Esophagus squamous epithelium (tissue), 5 donors: ENCODE measurements at places on chromosomes 7 and 10. TPM values are rescaled to one million over a fixed set of nuclear protein-coding genes. Genes with fewer than 3 reads are reported as not detected.

- no peaks in the 10 kb centered on the region for H3K36me3 ChIP-seq
- no peaks in the 10 kb centered on the region for H3K4me1 ChIP-seq
- H3K27ac ChIP-seq: no peak overlapping the region
- no peak overlapping the region for H3K4me3 ChIP-seq
- H3K27me3 ChIP-seq: no peaks in the 10 kb centered on the region
- DNase-seq: no peak
Observed at GRCh38 chr7:136000288-136000913, 23.2 kb upstream of the MTPN start.

ZNF394 gene
- total RNA-seq: 23.0 TPM

GRCh38 chr10:122498521-122498920 is 37.2 kb downstream of the HTRA1 start:
- H3K36me3 ChIP-seq: no peaks in the 10 kb centered on the region
- H3K27ac ChIP-seq: peak overlapping the region; percentile 69
- peaks cover 13% of the 10 kb centered on the region for H3K4me1 ChIP-seq
- no peaks in the 10 kb centered on the region for H3K27me3 ChIP-seq
- H3K4me3 ChIP-seq: no peak overlapping the region

GRCh38 chr10:78653555-78653954 is 415.2 kb upstream of the ZMIZ1 start:
- DNase-seq: no peak
- H3K36me3 ChIP-seq: no peaks in the 10 kb centered on the region
- H3K27me3 ChIP-seq: peaks cover 37% of the 10 kb centered on the region

TUBAL3 gene
- not detected for total RNA-seq

GRCh38 chr7:129143724-129144094 is 798 bp upstream of the TSPAN33 start:
- peaks cover 9% of the 10 kb centered on the region for H3K4me1 ChIP-seq
- H3K4me3 ChIP-seq: no peak overlapping the region
- no peaks in the 10 kb centered on the region for H3K27me3 ChIP-seq
- DNase-seq: no peak

DNA sequence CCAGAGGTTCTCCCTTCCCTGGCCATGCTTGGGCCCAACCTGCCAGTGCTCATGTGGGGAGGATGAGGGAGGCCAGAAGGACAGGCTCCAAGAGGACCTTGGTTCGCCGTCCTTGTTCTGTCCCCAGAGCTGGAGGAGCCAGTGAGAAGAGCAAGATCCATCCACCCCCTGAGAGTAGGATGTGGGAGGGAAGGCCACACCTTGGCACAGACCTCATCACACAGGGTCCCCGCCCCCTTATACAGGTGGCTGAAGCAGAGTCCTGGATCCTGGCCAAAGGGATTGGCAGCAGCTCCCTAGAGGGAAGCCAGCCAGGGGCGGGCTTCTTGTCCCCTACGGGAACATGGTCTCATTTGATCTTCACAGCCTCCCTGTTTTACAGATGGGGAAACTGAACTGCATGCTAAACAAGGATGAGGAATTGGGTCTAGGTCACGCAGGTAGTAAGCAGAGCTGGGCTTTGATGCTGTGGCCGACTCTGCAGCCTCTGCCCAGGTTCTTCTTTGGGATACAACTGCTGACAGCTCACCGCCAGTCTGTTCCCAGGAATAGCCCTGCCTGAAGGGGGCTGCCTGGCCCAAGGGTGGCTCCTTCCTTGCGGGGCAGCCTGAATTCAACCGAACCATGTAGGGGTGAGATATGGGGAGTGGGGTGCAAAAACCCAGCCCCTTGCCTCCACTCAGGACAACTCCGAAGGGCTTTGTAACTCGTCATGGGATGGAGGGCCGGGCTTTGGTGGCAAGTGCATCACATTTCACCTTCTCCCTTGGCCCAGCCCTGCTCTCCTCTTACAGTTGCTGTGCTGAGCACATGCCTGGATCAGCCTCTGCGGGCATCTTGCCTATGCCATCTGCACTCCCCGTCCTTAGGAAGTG is 62.2 kb upstream of the KDM7A start:
- H3K27me3 ChIP-seq: no peaks in the 10 kb centered on the region
- H3K4me1 ChIP-seq: peaks cover 27% of the 10 kb centered on the region
- DNase-seq: no peak

CFTR gene
- total RNA-seq: 2.1 TPM

GPR15LG gene
- 304 TPM for total RNA-seq

GRCh38 chr7:157612664-157613561 is 276.1 kb downstream of the DNAJB6 start:
- H3K27me3 ChIP-seq: no peaks in the 10 kb centered on the region
- H3K4me1 ChIP-seq: peaks cover 31% of the 10 kb centered on the region
- H3K4me3 ChIP-seq: peak overlapping the region; percentile 24
- H3K36me3 ChIP-seq: no peaks in the 10 kb centered on the region

DNA sequence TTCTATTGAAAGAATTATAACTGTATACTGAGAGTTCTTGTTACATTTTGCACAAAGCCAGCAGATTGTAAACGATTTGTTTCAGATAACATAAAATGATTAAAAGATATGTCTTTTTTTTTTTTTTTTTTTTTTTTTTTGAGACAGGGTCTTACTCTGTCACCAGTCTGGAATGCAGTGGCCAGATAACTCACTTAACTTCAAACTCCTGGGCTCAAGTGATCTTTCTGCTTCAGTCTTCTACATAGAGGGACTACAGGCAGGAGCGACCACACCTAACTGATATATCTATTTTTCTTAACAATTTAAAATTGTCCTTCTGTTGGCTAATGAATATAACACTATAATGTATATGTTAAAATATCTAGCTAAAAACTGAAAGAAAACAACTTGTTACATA is 317.3 kb upstream of the CACNA2D1 start:
- H3K4me1 ChIP-seq: no peaks in the 10 kb centered on the region
- H3K4me3 ChIP-seq: no peak overlapping the region
- H3K27ac ChIP-seq: no peak overlapping the region
- H3K27me3 ChIP-seq: no peaks in the 10 kb centered on the region

- DNase-seq: no peak
- H3K27me3 ChIP-seq: no peaks in the 10 kb centered on the region
- H3K4me3 ChIP-seq: no peak overlapping the region
- H3K36me3 ChIP-seq: no peaks in the 10 kb centered on the region
- H3K4me1 ChIP-seq: peaks cover 34% of the 10 kb centered on the region
Observed at GRCh38 chr10:84391326-84391725, 62.9 kb downstream of the CCSER2 start.

GRCh38 chr10:103512591-103513379 is 19.3 kb downstream of the NEURL1 start:
- no peak for DNase-seq
- no peaks in the 10 kb centered on the region for H3K36me3 ChIP-seq
- H3K27me3 ChIP-seq: no peaks in the 10 kb centered on the region
- no peak overlapping the region for H3K4me3 ChIP-seq
- H3K4me1 ChIP-seq: peaks cover 12% of the 10 kb centered on the region

DEPP1 gene
- 2.5 TPM for total RNA-seq

FOXI2 gene
- total RNA-seq: 0.64 TPM

DNA sequence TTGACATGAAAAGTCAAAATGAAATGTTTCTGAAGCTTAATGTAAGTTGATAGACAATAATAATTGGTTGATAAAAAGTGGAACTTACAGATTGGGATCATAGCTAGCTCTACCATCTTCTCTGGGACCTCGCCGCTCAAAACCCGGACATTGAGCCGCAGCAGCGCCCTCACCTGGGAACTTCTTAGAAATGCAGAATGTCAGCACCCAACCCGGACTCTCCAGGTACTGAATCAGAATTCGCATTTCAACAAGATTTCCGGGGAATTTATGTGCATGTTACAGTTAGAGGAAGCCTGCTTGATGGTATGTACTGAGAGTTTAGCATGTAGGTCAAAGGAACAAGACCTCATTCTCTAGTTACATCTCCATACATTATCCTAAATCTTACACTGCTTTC is 36.7 kb upstream of the ABLIM1 start:
- no peaks in the 10 kb centered on the region for H3K36me3 ChIP-seq
- DNase-seq: no peak
- H3K27me3 ChIP-seq: no peaks in the 10 kb centered on the region
- H3K4me1 ChIP-seq: peaks cover 34% of the 10 kb centered on the region
- no peak overlapping the region for H3K27ac ChIP-seq
